ENCODE measurements at places on chromosomes 4 and X.

DNA sequence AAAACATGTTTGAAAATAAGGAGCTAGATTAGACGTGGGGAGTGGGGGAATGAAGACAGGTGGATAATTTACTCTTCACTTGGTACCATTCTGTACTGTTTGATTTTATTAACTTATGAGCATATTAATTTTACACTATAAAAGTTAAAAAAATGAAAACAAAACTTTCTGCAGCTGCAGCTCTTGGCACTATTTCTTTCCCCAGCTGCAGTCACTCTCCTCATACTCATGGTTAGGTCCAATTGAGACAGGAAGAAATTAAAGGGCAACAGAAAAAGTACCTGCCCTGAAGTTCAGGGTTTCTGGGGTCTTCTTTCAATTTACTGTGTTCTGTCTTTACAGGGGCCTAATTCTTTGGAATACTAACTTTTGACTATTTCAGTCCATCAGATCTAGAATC lies 15.4 kb downstream of the MAD2L1 start:
- DNase-seq: no peak

DNA sequence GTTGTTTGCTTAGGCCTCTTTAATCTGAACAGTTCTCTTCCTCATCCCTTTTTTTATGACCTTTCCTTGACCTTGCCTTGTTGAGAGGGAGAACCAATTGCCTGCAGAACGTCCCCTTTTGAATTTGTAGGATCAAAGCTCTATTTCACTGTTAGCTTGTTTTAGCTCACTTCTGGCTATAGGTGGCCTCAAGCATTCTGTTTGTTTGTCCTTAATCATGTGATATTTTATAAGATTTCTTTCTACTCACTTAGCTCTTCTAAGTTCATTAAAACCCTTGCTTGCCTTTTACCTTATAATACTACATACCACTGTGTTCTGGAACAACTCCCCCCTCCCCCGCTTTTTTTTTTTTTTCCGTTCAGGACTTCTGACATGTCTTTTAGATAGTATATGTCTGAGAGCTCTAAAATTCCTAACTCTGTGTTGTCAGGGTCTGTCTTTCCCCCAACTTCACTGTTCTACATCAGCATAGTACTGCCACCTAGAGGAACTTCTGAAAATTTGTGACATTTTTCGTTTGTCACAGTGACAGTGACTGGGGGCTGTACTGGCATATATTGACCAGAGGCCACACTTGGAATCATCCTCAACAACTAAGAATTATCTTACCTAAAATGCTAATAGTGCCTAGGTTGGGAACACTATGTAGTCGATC lies 128.5 kb downstream of the LARP7 start:
- DNase-seq: peak; percentile 8

DNA sequence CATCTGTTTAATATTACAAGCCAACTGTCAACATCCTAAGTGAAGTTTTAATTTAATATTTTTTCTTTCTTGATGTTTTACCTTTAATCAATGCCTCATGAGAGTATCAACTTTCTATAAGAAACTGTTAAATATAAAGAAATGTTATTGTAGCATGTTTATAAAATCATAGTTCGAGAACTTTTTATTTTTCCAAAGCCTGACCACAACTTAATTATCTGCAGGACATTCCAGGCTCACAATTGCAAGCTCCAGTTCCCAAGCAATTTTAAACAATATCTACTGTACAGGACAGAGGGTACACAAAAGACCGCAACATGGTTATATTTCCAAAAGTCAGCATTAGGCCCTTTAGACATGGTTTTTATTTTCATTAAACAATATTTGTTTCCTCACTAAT lies 20.1 kb downstream of the STX18 start:
- no peak for DNase-seq

DNA sequence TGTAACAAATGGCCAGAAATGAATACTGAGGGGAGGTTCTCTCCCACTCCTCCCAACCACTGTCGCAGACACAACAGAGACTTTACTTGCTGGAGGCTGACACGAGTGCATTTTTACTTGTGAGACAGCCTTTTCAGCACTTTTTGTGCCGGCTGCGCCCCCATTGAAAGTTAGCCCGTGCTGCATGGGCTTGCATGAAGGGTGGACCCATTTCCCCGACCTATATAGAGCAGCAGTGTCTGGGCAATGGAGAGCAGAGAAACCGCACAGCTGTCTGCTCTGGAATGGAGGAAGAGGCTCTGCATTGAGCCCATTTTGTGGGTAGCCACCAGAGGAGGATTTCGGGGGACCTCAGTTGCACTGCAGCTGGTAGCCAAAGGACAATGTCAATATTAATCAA lies 208.8 kb downstream of the UGT8 start:
- DNase-seq: no peak

DNA sequence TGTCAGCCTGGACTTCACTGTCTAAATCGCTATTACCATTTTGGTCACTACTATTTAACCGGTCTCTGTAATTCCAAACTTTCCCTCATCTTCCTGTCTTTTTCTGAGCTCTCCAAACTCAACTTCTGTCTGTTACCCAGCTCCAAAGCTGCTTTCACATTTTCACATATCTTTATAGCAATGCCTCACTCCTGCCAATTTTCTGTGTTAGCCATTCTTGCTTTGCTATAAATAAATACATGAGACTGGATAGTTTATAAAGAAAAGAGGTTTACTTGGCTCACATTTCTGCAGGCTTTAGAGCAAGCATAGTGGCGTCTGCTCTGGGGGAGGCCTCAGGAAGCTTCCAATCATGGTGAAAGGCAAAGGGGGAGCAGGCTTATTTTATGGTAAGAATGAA lies 368.3 kb upstream of the GNPDA2 start:
- DNase-seq: no peak

DNA sequence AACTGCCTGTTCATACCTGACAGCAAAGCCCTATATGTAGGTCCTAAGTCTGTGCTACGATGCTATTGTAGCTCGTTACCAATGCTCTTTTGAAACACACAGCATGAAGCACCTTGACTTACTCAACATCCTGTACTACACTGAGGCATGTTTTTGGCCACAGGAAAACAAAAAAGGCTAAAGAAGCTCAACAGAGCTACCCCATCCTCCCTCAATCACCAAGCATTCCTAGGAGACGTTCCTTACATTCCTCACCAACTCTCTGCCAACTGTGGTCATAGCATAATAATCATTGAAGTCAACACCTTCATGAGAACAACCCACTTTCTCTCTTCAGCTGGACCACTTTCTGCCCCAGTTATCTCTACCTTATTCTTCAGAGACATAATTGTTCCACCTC lies 73.7 kb upstream of the SLC25A43 start:
- DNase-seq: peak; percentile 1

DNA sequence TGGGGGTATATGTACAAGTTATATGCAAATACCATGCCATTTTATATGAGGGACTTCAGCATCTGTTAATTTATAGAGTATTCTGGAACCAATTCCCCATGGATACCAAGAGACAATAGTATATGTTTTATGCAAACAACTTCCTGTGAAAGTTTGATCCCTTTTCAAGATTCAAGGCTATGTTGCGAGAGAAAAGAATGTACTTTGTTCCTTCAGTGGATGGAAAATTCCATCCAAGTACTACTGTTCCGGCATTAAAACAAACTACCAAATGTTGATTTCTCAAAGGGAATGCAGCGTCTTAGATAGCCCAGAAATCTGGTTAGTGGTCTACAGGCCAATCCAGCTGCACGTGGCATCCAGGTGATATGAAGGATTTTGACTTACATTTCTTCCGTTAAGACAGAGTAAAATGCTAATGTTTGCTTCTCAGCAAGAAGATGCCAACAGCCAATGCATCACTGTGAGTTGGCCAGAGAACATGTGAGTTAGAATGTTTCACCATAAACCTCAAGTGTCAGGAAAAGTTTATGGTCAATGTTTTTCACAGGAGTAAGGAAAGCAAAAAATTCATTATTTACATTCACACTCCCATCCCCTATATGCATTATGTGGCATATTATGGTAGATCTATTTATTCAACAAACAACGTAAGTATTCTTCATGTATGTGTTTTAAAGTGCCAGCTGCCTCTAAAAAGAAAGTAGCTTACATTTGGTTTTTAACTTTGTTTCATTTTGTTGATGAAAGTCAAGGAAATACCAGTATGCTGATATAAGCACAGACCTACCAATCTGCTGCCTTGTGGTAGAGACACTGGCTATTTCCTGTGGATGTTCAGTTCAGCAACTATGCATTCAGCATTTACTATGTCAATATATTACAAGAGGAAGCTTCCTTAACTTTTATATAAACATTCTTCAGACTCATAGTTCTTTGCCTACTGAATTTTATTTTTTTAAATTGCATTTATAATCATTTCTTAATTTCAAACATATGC lies 44.4 kb downstream of the METTL14 start:
- DNase-seq: peak; percentile 80

DNA sequence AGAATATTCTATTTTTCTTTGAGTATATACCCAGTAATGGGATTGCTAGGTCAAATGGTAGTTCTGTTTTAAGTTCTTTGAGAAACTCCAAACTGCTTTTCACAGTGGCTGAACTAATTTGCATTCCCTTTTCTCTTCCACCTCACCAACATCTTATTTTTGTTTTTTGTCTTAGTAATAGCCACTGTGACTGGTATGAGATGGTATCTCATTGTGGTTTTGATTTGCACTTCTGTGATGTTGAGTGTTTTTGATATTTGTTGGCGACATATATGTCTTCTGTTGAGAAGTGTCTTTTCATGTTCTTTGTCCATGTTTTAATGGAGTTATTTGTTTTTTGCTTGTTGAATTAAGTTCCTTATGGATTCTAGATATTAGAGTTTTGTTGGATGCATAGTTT lies 24.4 kb downstream of the AIMP1 start:
- DNase-seq: no peak

All from fibroblast of skin of abdomen (primary cell).